Stomach (tissue), 19 donors: ENCODE measurements at places on chromosomes 5 and 9. TPM values are rescaled to one million over a fixed set of nuclear protein-coding genes. Genes with fewer than 3 reads are reported as not detected.

MTX3 gene
- 11.2 TPM for total RNA-seq

GFPT2 gene
- 3.5 TPM for total RNA-seq

OSTF1 gene
- total RNA-seq: 43.5 TPM

AGPAT2 gene
- 68.8 TPM for total RNA-seq

ABCA2 gene
- 7.3 TPM for total RNA-seq

PCDHAC1 gene
- not detected for total RNA-seq

CCNO gene
- 5.3 TPM for total RNA-seq

GRCh38 chr9:123637945-123638634, 282.1 kb downstream of the CRB2 start:
- no peak for DNase-seq

DNA sequence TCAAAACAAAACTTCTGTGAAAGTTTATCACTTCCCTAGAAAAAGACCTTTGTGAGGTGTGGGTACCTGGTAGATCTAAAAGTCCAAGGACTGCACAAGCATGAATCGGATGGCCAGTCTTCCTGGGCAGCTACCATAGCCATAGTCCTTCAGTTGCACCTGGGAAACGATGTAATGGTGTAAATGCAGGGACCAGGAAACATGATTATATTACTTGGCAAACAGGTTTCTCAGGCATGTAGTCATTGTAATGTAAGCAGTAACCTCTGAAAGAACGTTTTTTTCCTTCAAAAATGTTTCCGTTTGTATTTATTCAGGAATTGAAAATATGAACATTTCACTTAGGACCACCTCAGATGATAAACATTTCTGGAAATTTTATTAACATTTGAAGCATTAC, 433.4 kb downstream of the DTWD2 start:
- peak; percentile 75 for DNase-seq

DNA sequence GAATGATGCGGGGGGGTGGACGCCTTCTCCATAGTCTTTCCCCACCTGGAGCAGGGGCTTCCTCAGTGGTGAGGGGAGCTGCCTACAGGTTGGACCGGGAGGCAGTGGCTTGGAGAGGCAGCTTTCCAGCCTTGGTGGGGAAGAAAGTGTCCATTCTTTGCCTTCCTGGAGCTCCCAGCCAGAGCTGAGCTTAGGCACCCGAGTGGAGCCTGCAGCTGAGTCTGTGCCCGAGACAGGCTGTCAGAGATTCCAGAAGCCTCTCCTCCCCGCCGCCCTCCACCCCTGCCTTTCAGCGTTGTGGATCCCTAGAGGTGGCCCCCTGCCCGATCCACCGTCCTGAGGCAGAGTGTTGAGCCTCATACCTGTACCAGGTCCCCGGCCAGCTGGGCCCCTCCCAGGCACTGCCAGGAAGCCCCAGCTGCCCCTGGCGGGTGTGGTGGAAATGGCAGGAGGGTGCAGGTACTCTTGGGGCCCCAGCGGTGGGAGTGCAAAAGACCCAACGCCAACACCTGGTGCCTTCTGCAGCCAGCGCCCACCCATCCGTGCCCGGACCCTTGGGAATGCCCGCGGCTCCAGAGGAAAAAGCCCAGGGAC, 112.0 kb downstream of the RXRA start:
- DNase-seq: peak; percentile 59

- DNase-seq: no peak
Observed at GRCh38 chr9:123872710-123873109, 57.2 kb downstream of the DENND1A start.

DNA sequence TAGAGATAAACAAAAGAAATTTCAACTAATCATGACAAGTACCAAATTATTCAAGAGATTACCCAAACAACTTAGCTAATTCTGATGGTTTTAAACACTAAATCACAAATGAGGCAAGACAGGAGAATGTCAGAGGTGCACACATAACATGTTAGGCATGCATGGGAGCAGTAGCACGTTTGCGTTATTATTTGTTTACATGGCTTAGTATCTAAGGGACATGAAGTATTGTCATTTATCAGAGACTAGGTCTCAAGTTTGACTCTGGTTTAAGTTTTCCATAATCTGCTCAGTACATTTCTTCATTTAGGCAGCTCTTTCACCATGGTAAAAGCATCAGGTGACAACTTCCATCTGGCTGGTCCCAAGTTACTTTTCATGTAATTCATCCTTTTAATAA, 244.1 kb upstream of the TNC start:
- no peak for DNase-seq

GRCh38 chr5:56557198-56557597, 258.2 kb upstream of the MAP3K1 start:
- DNase-seq: no peak

GRCh38 chr5:34663771-34664496, 7.8 kb downstream of the RAI14 start:
- no peak for DNase-seq

- no peak for DNase-seq
Observed at GRCh38 chr5:158209219-158209908, 350.4 kb upstream of the CLINT1 start.

DNA sequence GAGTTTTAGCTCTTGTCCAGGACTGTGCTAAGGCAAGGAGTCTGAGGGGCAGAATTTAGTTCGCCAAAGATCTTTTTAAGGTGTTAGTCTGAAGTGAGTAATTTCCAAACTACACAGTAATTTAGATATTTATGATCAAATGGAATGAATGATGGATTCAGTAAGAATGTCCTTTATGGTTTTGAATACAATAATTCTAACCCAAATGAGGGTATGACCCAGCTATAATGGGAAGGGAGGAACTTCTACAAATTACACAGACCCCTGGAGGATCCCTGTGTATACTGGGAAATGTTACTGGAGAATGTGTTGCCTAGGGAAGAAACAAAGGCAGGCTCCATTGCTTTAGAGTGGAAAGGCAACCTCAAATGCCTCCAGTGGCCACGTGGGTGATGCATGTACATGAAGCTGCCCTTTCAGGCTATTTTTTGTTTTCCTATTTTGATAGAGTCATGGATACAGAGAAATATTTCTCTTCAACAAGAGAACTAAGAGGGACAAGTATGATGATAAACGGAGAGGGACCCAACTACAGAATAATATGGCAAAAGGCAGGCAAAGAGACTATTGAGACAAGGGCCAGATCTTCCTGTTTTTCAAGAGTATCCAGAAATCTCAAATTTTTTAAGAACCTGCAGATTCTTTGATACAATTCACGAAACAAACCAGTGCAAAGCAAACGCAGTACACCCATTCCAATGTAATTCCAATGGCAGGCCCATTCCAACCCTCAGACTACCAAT, 25.4 kb downstream of the SLC1A3 start:
- DNase-seq: no peak

DNA sequence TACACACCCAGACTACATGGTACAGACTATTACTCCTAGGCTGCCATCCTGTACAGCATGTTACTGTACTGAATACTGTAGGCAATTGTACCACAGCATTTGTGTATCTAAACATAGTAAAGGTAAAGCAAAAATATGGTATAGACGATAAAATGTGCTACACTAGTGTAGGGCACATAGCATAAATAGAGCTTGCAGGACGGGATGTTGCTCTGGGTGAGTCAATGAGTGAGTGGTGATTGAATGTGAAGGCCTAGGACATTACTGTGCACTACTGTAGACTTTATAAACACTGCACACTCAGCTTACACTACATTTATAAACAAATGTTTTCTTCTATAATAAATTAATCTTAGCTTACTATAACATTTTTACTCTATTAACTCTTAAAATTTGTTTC, 25.6 kb downstream of the ANKRD55 start:
- DNase-seq: no peak

DNA sequence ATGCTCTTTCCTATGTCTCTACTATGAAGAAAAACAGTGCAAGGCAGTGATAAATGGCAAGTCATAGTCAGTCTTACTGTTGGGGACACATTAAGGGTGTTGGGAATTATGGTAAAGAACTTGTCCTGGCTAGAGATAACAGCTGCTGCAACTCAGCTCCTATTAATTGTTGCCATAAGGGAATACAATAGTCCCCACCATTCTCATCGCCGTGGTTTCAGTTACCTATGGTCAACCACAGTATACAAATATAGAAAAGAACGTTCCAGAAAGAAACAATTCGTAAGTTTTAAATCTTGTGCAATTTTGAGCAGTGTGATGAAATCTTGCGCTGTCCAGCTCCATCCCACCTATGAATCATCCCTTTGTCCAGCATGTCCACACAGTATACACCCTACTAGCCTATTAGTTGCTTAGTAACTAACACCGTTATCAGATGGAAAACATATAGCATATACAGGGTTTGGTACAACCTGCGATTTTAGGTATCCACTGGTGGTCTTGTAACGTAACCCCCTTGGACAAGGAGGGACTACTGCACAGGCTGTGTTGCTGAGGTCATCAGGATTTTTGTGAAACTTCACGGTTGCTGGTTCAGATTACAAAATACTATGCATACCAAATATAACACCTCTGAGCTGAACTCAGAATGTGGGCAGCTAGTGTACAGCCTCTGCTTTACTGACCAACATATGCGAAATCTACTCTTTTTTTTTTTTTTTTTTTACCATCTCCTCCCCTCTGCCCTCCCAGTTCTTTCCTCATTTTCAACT, 53.5 kb downstream of the ZFR start:
- peak; percentile 21 for DNase-seq

GRCh38 chr5:145941448-145942130, 5.2 kb downstream of the SH3RF2 start:
- DNase-seq: no peak

DNA sequence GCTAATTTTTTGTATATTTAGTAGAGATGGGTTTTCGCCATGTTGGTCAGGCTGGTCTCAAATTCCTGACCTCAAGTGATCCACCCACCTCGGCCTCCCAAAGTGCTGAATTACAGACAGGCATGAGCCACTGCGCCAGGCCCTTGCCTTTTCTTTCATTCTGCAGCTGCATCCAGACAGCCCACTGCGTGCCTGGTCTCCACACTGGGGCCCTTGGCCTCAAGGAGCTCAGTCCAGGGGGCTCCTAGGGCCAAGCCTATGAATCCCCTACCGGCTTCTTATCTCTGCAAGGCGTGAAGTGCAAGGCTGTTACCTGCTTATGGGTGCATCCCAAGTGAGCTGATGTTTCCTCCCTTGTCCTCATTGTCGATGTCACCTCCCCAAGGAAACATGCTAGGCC, 78.8 kb downstream of the CSNK1A1 start:
- no peak for DNase-seq

- no peak for DNase-seq
Observed at GRCh38 chr9:114139071-114139470, 16.3 kb upstream of the COL27A1 start.

- DNase-seq: peak; percentile 71
Observed at GRCh38 chr9:105457560-105458294, 9.9 kb downstream of the FSD1L start.

DNA sequence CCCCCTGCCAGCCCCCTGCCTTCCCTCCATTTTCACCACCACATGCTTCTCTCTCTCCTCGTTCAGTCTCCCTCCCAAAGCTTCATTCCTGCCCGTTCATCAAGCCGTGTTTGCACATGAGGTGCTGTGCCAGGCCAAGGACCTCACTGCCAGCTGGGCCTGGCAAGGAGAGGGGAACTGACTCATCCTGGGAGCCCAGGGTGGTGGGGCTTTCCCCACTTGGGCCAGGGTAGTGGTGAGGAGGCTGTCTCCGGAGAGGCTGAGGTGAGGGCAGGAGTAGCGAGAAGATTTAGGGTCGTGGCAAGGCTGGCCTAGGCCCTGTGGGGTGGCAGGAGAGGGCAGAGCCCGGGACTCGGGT, 30.4 kb upstream of the NOTCH1 start:
- DNase-seq: peak; percentile 72

GRCh38 chr5:98217138-98217537, 556.3 kb upstream of the RGMB start:
- DNase-seq: no peak

- DNase-seq: no peak
Observed at GRCh38 chr5:68384936-68385594, 169.5 kb downstream of the PIK3R1 start.

GRCh38 chr5:66724349-66725139, 128.4 kb downstream of the MAST4 start:
- no peak for DNase-seq

DNA sequence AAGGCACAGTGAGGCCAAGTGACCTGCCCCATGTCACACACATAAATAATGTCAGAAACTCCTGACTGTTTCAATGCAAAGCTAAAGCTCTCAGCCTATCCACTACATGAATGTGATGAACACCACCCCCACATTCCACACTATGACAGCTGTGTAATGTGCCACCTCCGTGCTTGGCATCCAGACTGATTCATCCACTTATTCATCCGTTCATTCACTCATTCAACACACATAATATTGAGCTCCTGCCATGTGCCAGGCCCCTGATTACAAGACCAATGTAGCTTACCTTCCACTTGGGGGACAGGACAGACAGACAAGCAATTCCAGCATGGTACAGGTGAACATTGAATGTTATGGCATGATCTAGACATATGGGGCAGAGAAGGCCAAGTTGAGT, 46.2 kb upstream of the FABP6 start:
- no peak for DNase-seq

- DNase-seq: no peak
Observed at GRCh38 chr9:20398536-20399338, 223.6 kb downstream of the MLLT3 start.

DNA sequence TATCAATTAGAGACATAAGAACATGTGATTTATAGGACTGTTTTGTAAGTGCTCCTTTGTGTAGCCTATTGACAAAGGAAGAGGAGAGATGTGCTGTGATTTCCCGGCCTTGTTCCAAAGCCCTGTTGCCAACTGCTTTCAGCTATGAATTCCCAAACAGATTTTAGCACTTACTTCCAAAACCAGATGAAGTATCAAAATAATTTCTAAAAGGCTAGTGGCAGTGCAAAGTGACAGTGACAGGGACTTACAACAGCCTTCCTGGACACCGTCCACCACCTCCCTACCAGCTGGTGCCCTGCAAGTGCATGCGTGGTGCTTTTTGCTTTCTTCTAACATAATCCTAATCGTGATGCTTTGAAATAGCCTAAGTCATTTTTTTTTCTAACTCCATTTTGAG, 254.1 kb upstream of the ACTBL2 start:
- no peak for DNase-seq

DNA sequence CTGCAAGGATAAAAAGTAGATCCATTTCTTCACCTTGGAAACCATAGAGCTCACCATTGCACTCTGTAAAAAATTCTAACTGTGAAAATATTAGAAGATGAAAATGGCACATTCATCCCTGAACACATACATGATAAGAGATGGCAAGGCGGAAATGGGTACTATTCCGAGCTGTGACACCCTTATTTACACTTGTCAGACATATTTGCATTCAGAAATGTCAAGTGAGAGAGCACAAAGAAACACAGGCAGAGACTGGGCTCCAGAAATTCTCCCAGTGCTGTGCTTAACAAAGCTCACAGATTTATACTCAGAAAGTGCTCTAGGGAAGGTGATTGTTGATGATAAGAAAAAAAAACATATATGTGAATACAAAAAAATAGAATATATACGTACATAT, 170.3 kb upstream of the PUM3 start:
- no peak for DNase-seq
